ENCODE measurements at places on chromosomes 3 and 15.

DNA sequence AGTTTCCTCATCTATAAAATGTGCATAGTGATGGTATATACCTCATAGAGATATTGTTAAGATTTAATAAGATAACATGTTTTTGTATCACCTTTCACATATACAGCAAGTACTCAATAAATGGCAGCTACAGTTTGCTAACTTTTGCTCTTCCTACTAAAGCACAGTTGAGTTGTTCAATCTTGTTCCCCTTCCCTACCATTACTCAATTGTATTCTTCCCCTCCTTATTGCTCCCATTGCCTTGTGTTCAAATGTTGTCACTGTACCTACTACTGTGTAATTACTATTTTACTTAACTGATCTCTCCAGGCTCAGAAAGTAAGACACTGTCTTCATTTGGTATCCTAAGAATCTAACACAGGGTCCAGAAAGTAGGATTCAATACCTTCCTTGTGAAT lies 5.5 kb downstream of the CD47 start:
- DNase-seq, result no peak

DNA sequence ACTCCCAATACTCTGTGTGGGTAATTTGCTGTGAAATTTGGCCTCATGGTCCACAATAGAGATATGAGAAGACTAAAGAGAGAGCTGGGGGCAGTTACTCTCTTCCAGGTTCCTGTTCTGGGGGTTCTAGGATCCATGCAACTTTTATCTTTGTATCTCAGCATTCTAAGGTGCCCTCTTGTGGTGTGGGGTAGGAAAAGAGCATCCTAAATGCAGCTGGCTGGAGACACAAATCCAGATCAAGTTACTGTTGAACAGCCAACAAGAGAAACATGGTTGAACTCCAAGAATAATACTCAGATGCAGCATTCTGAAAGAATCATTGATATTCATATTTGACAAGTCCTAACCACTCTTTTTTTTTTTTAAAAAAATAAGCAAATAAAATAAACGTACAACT lies 238.2 kb downstream of the GREM1 start:
- no peak for DNase-seq

- no peak for DNase-seq
Observed at GRCh38 chr15:93942269-93942694, 289.1 kb upstream of the MCTP2 start.

DNA sequence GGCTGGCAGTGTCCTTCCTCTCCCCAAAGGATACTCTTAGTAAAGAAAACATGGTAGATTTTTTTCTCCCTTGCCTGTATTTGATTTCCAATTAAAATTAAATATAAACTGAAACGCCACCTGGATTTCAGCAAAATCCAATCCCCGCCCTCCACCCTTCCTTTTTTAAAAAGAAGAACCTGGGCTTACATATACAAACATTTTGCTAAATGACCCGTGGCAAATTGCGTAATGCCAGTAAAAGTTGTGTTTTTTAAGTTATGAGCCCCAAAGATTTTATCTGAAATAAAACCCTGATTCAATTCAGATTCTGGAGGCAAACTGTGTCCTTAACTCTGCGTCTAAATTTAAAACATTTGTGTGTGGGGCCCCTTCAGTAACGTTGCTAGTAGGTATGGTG lies 403.0 kb downstream of the FOXP1 start:
- no peak for DNase-seq

DNA sequence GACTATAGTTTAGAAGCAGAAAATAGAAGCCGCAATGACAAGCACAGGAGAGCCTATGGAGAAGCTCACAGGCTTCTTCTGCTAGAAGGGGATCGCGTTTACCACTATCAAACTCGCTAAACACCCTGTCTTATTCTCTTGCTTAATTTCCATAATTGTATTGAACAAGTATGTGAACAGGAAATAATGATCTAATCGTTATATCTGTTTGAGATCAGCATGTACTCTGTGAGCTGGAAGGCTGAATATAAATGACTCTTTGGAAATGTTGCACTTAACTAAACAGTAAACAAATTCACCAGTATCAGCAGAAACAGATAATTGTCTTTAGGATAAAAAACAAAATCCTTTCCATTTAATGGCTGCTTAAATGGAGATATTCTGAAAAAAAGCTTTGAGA lies 15.0 kb downstream of the NEK10 start:
- DNase-seq, result no peak

- no peak for DNase-seq
Observed at GRCh38 chr15:87767516-87767915, 489.0 kb downstream of the NTRK3 start.

- no peak for DNase-seq
Observed at GRCh38 chr3:124582196-124582595, 148.1 kb upstream of the UMPS start.

GRCh38 chr15:101820781-101821180 lies 8.8 kb downstream of the OR4F15 start:
- DNase-seq, result no peak

DNA sequence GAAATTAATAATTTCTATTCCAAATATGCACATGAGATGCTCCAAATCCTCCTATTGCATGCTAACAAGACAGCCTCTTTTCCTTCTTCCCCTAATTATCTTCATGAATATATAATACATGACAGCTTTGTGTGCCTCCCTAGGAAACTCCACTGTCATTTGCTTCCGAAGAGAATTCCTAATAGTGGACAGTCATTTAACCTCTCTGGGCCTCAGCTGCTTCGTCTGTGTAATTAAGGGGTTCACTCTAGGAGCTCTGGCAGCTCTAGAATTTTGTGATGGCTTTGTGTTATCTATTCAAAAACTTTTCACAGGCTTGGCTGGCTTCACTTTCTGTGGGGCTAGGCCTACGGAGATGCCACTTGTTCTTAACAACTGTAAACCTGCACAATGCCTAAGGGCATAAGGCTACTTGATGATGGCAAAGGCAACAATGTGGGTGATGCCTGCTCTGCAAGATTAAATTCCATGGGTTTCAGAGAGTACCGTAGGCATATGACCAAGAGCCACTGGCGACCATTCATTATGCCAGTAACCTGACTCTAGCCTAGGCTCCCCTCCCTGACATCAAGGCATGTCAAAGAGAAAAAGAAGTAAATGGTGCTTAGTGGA lies 333.8 kb upstream of the UMPS start:
- DNase-seq, result no peak

DNA sequence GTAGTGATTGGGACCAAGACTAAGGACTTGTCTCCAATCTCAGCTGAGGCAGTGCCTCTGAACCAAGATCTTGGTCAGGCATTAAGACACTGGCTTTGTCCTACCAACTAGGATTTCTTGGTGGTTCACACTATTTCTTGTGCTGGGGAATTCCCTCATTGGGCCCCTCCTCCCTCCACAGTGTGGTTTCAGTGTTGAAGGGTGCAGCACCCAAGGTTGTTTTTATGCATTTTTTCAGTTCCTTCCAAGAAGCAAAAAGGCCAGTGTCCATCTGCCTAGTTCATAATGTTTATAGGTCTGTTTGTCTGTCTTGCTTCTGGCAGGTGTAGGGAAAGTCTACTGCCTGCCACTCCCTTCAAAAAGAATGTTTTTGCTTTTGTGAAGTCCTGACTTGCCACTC lies 10.6 kb upstream of the ITPKA start:
- no peak for DNase-seq

- no peak for DNase-seq
Observed at GRCh38 chr3:67016522-67017080, 18.5 kb downstream of the KBTBD8 start.

GRCh38 chr3:13018561-13019242 lies 54.5 kb downstream of the IQSEC1 start:
- DNase-seq, result no peak

DNA sequence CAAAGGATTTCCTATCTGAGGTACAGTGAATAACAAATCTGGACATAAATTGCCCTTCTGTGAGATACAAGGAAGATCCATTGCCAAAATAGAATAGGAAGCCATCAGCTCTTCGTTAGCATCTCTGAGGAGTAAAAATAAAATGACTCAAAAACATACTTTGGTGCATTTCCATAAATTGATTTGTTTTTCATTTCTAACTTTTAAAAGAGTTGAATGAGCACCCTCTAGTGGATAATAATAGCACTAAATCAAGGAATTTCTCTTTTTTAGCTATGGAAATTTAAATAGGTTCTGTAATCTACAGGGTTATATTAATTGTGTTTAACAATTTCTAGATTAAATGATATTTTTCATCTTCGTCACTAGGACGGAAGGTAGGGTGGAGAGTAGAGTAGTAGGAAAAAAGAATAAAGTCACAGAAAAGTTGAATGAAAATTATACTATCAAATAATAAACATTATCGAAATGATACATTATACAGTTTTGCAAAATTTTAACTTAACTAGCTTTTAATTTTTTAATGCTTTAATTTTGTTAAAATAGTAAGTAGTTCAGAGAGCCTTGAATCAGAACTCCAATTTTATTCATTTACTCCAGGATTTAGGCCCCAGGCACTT lies 6.4 kb downstream of the NSUN3 start:
- no peak for DNase-seq

- no peak for DNase-seq
Observed at GRCh38 chr3:190506271-190506670, 7.6 kb upstream of the IL1RAP start.

GRCh38 chr3:45244356-45244755 lies 18.3 kb upstream of the TMEM158 start:
- DNase-seq, result no peak

- DNase-seq, result no peak
Observed at GRCh38 chr3:40681658-40682055, 156.9 kb downstream of the ZNF621 start.

GRCh38 chr3:13461169-13462124 lies 18.7 kb upstream of the HDAC11 start:
- no peak for DNase-seq

GRCh38 chr3:51698209-51698608 lies 8.7 kb upstream of the GRM2 start:
- DNase-seq, result no peak

DNA sequence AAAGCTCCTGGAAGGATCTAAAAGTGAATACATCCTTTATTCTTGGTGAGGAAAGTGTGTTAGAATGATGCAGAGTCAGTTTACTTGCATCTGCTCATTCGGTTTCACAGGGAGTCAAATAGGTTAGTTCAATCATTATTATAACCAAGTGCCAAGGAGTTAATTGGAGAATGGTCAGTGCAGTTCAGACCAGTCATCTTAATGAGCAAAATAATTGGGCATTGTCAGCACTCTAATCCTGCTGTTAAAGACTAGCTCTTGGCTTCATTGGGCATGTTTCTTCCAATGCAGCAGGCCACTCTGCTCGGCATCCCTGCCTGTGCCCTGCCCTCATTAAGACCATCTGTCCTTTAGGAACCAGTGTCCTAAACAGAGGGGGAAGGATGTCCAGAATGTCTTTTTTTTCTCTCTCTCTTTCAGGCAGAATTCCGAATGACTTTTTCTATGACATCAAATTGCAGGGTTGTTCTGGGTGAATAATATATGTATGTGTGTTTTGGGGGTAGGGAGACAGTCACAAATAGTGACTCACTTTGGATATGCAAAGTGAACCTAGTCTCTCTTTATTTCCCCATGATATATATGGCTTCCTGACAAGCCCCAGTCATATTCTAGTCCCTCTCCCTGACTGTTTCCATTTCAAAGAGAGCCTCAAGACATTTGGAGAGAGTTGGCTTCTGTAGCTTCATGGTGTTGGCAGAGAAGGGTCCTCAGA lies 205.4 kb upstream of the TRIM42 start:
- DNase-seq, result no peak

DNA sequence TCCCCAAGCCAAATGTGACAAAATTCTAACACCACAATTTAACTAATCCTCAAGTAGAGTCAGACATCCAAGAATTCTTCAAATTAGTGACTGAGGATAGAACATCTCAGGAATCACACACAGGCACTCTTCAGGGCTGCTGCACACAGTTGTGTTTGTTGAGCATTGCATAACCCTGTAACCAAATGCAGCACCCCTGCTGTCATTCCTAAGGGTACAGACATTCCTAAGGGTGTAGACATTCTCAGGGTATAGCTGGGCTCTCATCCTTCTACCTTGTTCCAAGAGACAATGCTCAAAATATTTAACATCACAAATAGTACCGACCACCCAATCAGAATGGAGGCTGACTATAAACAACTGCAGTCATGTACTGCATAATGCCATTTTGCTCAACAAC lies 107.1 kb upstream of the UBE2E2 start:
- no peak for DNase-seq

DNA sequence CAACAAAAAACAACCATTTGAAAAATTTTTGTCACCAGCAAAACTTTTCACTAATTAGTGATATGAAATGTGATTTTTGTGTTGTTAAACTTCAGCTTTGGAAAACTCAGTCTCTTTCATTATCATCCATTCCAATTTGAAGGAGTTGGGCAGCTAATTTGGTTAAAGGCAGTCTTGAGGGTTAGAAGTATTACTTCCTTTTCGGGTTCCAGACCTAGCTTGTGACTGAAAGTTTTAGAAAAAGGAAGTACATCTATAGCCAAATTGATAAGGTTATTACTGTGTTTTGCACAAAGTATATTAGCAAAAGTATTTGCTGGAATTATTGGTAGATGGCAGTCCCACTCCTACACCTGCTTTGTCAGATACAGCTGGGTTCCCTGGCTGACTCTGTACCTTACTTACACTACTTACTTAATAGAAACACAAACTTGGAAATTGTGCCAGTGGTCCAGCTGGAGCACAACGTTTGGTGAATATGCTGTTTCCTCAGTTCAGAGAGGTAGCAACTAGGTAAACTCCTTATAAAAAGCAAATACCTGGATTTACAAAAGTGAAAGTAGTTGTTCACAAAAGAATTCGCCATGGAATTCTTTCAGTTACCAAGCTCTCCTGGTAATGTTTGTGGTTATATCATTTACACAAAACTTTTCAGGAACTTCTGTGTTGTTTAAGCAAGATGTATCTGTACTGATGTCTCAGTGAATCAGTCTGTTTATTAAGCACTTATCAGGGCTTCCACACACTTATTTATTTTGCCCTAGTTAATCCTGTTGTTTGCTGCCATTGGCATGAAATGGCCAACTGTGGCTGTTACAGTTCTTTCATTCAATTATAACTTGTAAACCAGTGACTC lies 31.6 kb downstream of the TIPARP start:
- no peak for DNase-seq

- DNase-seq, result no peak
Observed at GRCh38 chr3:140899363-140899762, 42.3 kb upstream of the SLC25A36 start.

- no peak for DNase-seq
Observed at GRCh38 chr3:172515130-172515918, 7.9 kb downstream of the TNFSF10 start.

- no peak for DNase-seq
Observed at GRCh38 chr3:172189987-172190603, 150.7 kb downstream of the FNDC3B start.

DNA sequence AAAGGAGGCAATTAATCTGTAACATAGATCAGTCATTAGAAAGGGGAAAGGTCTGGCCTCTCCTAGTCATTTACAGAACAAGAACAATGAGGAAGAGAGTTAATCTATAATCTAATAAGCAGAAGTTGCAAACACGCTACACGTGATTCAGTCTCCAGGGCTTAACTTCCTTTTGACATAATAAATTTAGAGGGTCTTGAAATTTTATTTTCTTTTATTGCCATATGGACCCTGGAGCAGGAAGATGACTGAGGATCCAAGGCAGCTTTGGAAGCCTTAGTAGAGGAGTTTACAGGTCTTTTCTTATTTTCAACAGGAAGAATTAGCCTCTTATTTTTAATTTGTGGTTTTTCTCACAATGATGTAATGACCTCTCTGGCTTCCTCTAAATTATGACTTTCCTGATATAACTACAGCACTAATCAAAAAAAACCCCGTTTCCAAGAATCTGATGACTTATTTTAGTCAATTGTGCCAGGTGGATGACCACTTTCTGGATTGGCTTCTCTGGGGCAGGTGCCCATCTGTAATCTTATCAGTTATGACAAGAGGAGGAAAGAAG lies 32.2 kb downstream of the ADGRG7 start:
- DNase-seq, result no peak
